ENCODE measurements at places on chromosomes 1 and 21.
A peak's percentile ranks its signal among the peaks of the same experiment; 100 is the strongest.

- no peaks in the 10 kb centered on the region for H3K4me1 ChIP-seq
- H3K27ac ChIP-seq = no peak overlapping the region
- no peak for DNase-seq
- H3K27me3 ChIP-seq = no peaks in the 10 kb centered on the region
- H3K4me3 ChIP-seq = no peak overlapping the region
- H3K36me3 ChIP-seq = no peaks in the 10 kb centered on the region
Observed at GRCh38 chr21:35197992-35198431, 148.9 kb upstream of the RUNX1 start.

DNA sequence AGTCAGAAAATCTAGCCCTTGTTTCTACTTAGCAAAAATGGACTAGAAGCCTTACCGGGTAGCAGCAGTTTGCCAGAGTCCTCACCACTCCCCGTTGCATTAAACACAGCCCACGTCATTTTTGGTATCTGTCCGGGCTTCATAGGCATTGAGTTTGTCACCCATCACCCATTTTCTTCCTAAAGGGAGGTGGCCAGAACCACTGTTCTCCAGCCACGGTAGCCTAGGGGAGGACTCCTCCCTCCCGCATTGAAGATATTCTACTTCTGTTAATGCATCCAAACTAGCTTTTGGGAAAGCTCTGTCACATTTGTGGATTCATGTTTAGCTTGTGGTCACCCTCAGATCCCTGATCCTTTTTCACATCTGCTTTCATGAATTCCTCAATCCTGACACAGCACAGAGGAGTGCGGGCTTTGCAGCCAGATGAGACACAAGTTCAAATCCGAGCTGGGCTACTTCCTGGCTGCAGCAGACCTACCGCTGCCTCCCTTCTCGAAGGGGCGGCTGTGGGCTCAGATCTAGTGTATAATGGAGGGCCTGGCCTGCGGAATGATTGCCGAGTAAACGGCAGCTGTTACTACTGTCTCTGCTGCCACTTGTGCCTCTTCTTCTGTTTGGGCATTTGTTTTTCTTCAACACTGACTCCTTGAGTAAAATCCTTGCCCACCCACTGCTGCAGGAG lies 63.2 kb upstream of the EFHD2 start:
- H3K4me3 ChIP-seq = no peak overlapping the region
- H3K27me3 ChIP-seq = no peaks in the 10 kb centered on the region
- peak; percentile 3 for DNase-seq
- H3K36me3 ChIP-seq = no peaks in the 10 kb centered on the region

GRCh38 chr1:179889589-179889988 lies 7.5 kb downstream of the TOR1AIP1 start:
- no peak overlapping the region for H3K4me3 ChIP-seq
- no peak for DNase-seq
- H3K36me3 ChIP-seq = peaks cover 4% of the 10 kb centered on the region
- H3K4me1 ChIP-seq = no peaks in the 10 kb centered on the region
- no peak overlapping the region for H3K27ac ChIP-seq
- H3K27me3 ChIP-seq = no peaks in the 10 kb centered on the region

- H3K27me3 ChIP-seq = no peaks in the 10 kb centered on the region
- H3K36me3 ChIP-seq = no peaks in the 10 kb centered on the region
- no peak for DNase-seq
- no peak overlapping the region for H3K27ac ChIP-seq
Observed at GRCh38 chr1:183237046-183237445, 51.0 kb downstream of the LAMC2 start.

DNA sequence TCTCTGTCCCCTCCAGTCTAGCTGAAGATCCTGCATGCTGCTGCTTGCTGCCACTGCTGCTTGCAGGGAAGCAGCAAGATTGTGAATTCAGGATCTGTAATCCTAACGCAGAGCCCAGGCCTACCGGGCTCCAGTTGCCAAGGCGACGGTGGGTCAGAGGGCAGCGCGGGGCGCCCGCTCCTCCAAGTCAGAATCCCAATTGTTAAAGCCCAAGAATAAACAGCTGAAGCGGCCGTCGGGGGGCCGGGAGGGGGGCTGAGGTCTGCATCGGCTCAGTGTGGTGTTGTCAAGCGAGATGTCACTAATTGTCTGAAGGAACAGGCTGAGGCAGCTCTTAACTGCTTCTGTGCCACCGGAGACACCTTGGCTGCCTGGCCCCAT lies 36.8 kb downstream of the AHDC1 start:
- DNase-seq = no peak
- no peak overlapping the region for H3K4me3 ChIP-seq
- H3K27me3 ChIP-seq = no peaks in the 10 kb centered on the region
- no peak overlapping the region for H3K27ac ChIP-seq
- peaks cover 4% of the 10 kb centered on the region for H3K4me1 ChIP-seq

GRCh38 chr1:117632269-117633067 lies 26.6 kb downstream of the TENT5C start:
- no peaks in the 10 kb centered on the region for H3K27me3 ChIP-seq
- no peak for DNase-seq
- no peak overlapping the region for H3K27ac ChIP-seq
- H3K4me1 ChIP-seq = no peaks in the 10 kb centered on the region
- H3K4me3 ChIP-seq = no peak overlapping the region

DNA sequence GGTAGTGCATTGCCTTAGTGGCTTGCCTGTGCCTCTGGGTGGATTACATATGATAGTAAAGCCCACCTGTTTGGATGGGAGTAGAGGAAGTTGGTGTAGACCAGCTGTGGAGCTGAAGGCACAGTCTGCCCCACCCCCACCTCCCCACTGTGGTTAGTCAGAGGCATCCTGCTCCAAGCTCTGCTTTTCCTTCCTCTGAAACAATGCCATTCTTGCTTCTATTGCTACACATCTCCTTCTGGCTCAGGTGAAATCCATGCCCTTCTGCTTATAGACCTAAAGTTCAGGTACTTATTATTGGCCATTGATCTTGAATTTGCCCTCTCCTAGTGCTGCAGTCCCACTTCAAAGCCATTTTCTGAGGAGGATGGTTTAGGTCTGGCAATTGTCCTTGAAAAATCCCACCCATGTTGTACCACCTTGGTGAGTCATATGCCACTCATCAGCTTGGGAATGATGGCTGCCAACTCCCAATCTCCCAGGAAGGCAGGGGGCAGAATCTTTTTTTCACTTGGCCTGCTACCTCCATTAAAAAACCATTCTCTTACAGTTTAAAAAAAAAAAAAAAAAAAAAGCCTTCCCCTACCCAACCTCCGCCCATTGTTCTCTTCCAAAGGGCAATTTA lies 6.7 kb upstream of the TXLNA start:
- H3K36me3 ChIP-seq = peaks cover 12% of the 10 kb centered on the region
- no peaks in the 10 kb centered on the region for H3K27me3 ChIP-seq
- no peaks in the 10 kb centered on the region for H3K4me1 ChIP-seq
- no peak for DNase-seq

GRCh38 chr1:228268881-228269265 lies 61.0 kb downstream of the OBSCN start:
- H3K4me1 ChIP-seq = no peaks in the 10 kb centered on the region
- H3K27ac ChIP-seq = no peak overlapping the region
- no peak overlapping the region for H3K4me3 ChIP-seq
- no peaks in the 10 kb centered on the region for H3K36me3 ChIP-seq
- DNase-seq = no peak
- H3K27me3 ChIP-seq = no peaks in the 10 kb centered on the region

GRCh38 chr1:59827055-59827643 lies 12.4 kb downstream of the HOOK1 start:
- H3K4me1 ChIP-seq = no peaks in the 10 kb centered on the region
- DNase-seq = no peak
- no peaks in the 10 kb centered on the region for H3K36me3 ChIP-seq

DNA sequence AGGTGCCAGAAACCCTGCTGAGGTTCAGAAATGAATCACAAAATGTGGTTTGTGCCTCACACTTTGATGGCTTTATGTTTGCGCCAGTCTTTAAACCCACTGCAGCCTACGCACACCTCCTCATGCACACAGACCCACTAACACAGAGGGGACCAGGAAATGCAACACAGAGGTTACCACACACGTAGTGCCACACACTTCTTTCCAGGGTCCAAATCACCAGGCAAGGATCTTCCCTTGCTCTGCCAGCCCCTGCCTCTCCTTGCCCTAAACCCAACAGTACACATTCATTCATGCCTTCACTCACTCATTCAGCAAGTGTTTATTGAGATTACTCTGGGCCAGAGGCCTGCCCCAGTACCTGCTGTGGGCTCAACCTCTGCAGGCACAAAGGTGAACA lies 17.5 kb downstream of the MAB21L3 start:
- H3K27ac ChIP-seq = no peak overlapping the region
- H3K4me3 ChIP-seq = no peak overlapping the region
- no peaks in the 10 kb centered on the region for H3K36me3 ChIP-seq
- no peaks in the 10 kb centered on the region for H3K27me3 ChIP-seq

- no peaks in the 10 kb centered on the region for H3K4me1 ChIP-seq
- DNase-seq = no peak
- H3K27ac ChIP-seq = no peak overlapping the region
- no peak overlapping the region for H3K4me3 ChIP-seq
- H3K36me3 ChIP-seq = no peaks in the 10 kb centered on the region
- H3K27me3 ChIP-seq = no peaks in the 10 kb centered on the region
Observed at GRCh38 chr1:17184822-17185484, 20.0 kb upstream of the PADI1 start.

GRCh38 chr1:224541072-224541790 lies 74.9 kb upstream of the CNIH3 start:
- no peaks in the 10 kb centered on the region for H3K36me3 ChIP-seq
- DNase-seq = no peak
- no peak overlapping the region for H3K27ac ChIP-seq
- no peak overlapping the region for H3K4me3 ChIP-seq

DNA sequence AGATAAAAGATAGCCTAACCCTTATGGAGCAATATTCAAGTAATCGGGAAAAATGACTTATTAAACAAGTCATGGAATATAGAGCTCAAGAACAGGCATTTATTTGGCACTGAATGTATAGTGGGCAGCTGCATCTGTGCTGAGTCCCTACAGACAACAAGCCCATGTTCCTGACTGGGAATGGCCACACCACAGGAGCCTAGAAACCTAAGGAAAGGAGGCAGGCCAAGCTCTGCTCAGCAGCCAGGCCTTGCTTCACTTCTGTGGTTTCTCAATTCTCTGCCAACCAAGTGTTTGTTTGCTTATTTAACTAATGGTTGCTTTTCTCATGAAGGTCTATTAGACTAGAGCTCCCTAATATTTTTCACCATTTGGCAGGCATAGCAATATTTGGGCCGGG lies 21.5 kb downstream of the AK2 start:
- no peak overlapping the region for H3K27ac ChIP-seq
- no peaks in the 10 kb centered on the region for H3K4me1 ChIP-seq
- H3K4me3 ChIP-seq = no peak overlapping the region
- peaks cover 10% of the 10 kb centered on the region for H3K36me3 ChIP-seq
- no peaks in the 10 kb centered on the region for H3K27me3 ChIP-seq

DNA sequence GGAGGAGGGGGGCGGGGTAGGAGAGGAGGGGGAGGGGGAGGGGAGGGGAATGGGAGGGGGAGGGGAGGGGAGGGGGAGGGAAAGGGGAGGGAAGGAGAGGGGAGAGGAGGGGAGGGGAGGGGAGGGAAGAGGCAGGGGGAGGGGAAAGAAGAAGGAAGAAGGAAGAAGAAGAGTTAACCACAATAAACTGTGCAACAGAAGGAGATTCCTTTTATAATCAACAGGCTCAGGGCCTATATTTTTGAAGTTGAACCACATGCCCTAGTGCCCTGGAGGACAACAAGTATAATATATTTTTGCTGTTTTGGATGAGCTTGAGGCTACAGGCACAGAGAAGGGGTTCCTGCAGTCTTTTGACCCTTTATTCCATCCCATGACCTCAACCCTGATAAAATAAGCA lies 228.2 kb upstream of the IRF2BP2 start:
- H3K4me1 ChIP-seq = no peaks in the 10 kb centered on the region
- no peaks in the 10 kb centered on the region for H3K27me3 ChIP-seq
- no peak overlapping the region for H3K27ac ChIP-seq
- H3K4me3 ChIP-seq = no peak overlapping the region
- H3K36me3 ChIP-seq = no peaks in the 10 kb centered on the region

DNA sequence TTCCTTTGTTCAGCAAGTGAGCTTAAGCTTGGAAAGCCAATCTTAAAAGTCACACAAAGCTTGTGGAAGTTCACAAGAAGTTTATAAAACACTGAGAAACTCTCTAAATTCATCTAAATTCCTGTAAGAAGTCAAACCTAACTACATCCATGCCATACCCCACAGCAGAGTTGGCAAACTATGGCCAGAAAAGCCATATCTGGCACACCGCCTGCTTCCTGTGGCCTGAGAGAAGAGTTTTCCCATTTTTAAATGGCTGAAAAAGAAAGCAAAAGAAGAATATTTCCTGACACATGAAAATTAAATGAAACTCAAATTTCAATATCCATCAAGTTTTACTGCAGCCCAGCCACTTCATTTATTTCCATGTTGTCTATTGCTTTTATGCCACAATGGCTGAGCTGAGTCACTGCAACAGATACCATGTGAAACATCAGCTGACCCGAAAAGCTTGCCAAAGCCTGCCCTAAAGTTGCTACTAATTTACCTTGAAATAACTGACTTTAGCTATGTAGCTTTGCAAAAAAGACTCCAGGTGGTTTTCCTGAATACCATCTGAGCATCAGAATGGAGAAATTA lies 237.1 kb downstream of the SLC45A1 start:
- no peak overlapping the region for H3K27ac ChIP-seq
- DNase-seq = no peak
- no peaks in the 10 kb centered on the region for H3K36me3 ChIP-seq
- peaks cover 3% of the 10 kb centered on the region for H3K4me1 ChIP-seq
